ENCODE measurements at places on chromosomes 1 and 21.

DNA sequence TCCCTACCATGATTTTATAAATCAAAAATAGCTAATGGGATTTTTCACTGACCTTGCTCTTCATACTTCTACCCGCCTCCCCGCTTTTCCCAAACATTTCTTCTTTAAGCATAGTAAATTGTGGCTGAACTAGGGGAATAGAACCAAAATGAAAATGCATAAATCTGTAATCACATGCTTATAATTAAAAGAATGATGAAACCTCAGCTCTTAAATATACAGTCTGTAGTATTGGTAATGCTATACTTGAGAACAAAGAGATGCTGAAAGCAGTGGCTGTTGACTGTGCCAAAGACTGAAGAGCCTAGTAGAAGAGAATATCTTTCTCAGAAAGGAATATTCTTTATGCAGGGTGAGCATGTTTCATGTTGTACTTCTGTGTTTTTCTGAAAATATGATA is 249.1 kb downstream of the GREM2 start:
- no peak for DNase-seq

- DNase-seq, result no peak
Measured at GRCh38 chr1:55640708-55641473, 425.7 kb upstream of the USP24 start.

DNA sequence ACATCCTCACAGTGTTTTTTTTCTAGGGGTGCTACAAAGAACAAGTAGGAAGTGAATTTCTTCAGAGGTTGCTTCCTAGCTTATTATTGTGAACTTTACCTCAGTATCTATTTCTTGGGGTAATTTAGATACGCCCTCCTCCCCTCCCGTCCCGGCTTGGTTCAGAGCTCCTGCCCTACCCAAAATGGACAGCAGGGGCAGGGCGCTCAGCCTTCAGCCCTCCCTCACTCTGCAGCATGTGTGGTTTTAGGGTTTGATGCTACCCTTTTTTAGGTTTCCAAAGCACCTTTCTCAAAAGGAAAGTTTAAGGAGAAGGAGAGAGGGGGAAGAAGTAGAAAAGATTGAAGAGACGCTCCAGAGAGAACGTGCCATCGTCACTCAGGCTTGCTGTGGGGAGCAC is 16.9 kb upstream of the POGK start:
- no peak for DNase-seq

GRCh38 chr1:200231787-200232231 is 178.0 kb downstream of the ZNF281 start:
- no peak for DNase-seq

DNA sequence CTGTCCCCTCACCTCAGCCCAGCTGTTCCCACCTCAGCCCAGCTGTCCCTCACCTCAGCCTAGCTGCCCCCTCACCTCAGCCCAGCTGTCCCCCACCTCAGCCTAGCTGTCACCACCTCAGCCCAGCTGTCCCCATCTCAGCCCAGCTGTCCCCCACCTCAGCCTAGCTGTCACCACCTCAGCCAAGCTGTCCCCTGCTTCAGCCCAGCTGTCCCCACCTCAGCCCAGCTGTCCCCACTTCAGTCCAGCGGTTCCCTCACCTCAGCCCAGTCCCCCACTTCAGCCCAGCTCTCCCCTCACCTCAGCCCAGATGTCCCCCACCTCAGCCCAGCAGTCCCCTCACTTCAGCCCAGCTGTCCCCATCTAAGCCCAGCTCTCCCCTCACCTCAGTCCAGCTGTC is 88.4 kb upstream of the CSF3R start:
- DNase-seq, result no peak

GRCh38 chr1:201019321-201019977 is 4.1 kb downstream of the KIF21B start:
- DNase-seq, result peak; percentile 31

DNA sequence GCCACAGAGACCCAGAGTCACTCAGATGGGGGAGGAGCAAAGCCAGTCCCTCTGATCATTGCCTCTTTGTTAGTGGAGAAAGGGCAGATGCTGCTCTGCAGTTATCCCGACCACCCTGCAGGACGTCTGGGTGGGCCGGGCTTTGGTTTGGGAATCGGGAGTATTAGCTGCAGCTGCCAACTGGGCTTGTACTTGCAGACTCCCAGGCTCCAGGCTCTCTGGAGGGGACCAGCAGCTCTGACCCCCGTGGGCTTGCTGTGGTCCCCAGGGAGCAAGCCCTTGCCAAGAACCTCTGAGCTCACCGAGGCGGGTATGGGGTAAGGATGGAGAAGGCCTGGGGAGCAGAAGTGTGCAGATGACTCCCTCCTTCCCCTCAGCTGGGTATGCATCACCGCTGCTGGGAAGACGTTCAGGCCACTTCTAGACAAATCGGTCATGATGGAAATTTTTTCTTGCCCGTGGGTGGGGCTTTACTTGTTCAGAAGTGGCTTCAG is 21.6 kb downstream of the MAPKAPK2 start:
- DNase-seq, result no peak
